Activated T-cell treated with anti-CD3 and anti-CD28 coated beads for 48 hours (primary cell): ENCODE measurements at places on chromosomes 16 and 17.

GRCh38 chr16:49365711-49366509, 7.7 kb upstream of the C16orf78 start:
- DNase-seq: no peak

DNA sequence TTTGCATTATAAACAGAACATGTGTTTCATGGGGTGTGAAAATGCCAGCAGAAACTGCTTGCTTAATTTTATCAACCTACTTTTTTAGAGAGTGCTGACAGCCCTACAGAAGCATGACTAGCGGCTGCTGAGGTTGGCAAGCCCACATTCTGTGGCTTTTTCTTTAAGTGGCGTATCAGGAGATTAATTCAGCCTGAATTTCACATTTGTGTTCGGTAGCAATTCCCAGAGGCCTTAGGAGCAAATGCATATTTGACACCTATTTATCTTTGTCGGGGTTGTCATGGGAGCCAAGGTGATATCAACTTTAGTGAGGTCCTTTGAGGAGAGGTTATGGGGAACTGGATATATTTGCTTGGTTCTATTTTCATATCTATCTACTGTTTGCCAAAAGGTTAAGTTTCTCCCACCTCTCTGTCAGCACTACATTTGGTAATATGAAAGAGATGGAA, 140.9 kb downstream of the KCNJ2 start:
- DNase-seq: no peak

GRCh38 chr16:64919929-64920607, 201.8 kb downstream of the CDH11 start:
- no peak for DNase-seq

DNA sequence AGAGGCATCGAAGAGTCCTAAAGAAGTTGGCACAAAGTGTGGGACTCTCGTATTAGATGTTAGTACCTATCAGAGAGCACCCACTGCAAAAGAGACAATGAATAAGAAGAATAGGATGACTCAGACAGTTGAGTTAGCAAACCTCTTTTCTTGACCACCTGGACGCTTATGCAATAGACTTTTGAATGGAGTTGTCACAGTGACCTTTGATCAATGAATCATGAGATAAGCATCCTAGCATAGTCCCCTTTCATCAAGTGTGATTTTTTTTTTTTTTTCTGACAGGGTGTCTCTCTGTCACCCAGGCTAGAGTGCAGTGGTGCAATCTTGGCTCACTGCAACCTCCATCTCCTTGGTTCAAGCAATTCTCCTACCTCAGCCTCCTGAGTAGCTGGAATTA, 1417.9 kb upstream of the GOT2 start:
- DNase-seq: no peak

DNA sequence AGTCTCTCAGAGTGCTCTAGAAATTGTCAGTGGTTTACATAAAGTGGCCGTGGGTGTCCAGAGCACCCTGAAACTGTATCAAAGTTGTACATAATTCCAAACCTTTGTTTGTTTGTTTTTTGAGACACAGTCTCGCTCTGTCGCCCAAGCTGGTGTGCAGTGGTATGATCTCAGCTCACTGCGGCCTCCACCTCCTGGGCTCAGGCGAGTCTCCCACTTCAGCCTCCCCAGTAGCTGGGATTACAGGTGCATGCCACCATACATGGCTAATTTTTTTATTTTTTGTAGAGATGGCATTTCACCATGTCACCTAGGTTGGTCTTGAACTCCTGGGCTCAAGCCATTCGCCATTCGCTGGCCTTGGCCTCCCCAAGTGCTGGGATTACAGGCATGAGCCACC, 24.3 kb upstream of the ADGRG1 start:
- DNase-seq: no peak

DNA sequence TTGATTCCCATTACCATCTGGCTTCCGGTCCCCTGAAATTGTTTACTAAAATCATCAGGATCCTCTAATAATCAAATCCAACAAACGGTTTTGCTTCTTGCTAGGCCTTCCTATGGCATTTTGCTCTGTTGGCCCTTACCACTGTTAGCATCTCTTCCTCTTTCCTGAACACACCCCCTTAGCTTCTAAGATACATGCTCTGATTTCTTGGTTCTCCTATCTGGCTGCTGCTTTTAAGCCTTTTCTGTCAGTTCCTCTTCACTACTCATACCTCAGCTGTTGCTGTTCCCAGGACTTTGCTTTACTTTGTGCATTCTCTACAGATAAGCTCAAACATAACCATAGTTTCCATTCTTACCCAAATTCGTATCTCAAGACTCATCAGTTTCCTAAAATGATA, 11.4 kb downstream of the CAPNS2 start:
- no peak for DNase-seq

- no peak for DNase-seq
These were observed 25.6 kb upstream of the USP7 start for GRCh38 chr16:8989099-8989878.

- no peak for DNase-seq
These were observed 26.7 kb upstream of the ITGB4 start for GRCh38 chr17:75694536-75694935.

GRCh38 chr16:24027466-24027865, 191.7 kb downstream of the PRKCB start:
- no peak for DNase-seq

GRCh38 chr16:83700918-83701317, 106.9 kb upstream of the HSBP1 start:
- DNase-seq: no peak

- DNase-seq: no peak
These were observed 44.9 kb upstream of the PEMT start for GRCh38 chr17:17636272-17636885.

- no peak for DNase-seq
These were observed 43.5 kb downstream of the TBX21 start for GRCh38 chr17:47776330-47777197.

DNA sequence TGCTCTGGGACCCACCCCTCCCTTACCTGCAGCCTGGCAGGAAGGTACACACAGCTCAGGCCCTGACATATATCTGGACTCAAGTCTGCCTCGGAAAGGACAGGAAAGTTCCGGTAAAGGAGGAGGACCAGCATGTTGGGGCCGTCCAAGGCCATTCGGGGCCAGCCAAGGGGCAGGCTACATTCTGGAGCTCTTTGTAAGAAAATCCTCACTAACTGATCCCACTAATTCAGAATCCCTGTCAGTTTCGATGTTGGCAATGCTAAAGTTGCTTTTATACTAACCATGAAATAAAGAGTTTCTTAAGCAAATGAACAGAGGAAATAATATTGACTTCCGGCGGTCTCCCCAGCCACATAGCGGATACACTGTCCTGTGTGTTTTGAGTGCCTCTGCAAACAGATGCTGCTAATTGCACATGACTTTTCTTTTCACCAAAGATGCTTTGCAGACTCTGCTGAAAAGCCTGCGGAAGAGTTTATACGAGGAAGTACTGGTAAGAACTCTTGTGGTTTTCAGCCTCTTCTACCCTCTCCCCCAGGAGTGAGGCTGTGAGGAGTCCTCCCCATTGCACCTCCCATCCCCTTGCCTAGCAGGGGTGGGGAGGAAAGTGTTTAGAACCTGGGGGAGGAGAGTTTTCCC, 54.8 kb downstream of the PLXDC1 start:
- no peak for DNase-seq

DNA sequence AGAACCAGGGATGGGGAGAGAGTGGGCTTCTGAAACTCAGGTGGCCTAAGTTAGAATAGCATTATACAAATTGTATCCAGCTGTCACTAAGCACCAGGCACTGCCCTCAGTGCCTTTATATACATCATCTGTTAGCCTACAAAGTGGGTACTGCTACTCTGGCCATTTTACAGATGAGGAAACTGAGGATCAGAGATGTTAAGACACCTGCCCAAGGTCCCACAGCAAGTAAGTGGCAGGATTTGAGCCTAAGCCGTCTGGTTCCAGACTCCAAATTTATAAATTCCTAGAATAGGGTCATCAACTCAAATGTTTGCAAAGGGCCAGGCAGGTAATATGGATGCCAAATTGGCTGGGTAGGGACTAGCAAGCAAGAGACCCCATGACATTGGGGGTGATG, 2.3 kb downstream of the ORAI3 start:
- DNase-seq: no peak
